Activated CD4-positive, alpha-beta memory T cell treated with anti-CD3 and anti-CD28 coated beads, Interleukin-2, amount 10 ng/mL, durations not matched to agents 7 days and 5 days (primary cell): ENCODE measurements at places on chromosomes 7 and 10. TPM values are rescaled to one million over a fixed set of nuclear protein-coding genes. Genes with fewer than 3 reads are reported as not detected.

The EPO gene
- total RNA-seq, result not detected

The CALD1 gene
- total RNA-seq, result 0.63 TPM

The PDE6C gene
- not detected for total RNA-seq

The IQUB gene
- not detected for total RNA-seq

The CEP55 gene
- 82.5 TPM for total RNA-seq

The FEZF1 gene
- not detected for total RNA-seq

DNA sequence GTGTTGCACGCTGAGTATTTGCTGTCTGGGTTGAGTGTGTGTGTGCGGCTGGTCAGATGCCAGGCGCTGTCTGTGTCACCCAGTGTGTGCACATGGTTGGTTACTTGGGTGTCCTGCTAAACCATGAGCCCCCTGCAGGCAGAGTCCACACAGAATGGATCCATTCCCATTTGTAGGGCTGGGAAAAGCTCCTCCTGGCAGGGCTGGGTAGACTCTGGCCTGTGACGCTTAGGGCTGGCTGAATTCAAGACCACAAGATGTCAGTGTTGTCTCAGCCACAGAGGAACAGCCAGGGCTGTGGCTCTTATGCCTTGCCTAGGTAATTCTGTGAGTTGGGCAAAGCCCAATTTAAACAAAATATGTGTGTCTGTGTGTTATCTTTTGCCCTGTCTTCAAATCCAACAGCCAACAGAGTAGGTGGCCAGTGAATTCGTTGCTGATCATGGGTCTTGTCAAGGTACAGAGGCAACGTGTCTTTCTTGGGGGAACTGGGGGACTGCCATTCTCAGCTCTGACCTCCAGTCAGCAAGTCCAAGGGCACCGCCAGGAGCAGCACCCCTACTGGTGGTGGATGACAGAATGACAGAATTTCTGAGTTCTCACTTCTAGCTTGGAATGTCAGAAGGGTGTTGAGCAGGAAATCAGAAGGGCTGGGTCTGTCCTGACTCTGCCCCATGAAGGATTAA lies 285.1 kb downstream of the CCSER2 start:
- no peak for DNase-seq
- no peaks in the 10 kb centered on the region for H3K36me3 ChIP-seq
- H3K27me3 ChIP-seq, result peaks cover 20% of the 10 kb centered on the region
- no peak overlapping the region for H3K4me3 ChIP-seq
- H3K4me1 ChIP-seq, result peaks cover 5% of the 10 kb centered on the region
- no peak overlapping the region for H3K27ac ChIP-seq

DNA sequence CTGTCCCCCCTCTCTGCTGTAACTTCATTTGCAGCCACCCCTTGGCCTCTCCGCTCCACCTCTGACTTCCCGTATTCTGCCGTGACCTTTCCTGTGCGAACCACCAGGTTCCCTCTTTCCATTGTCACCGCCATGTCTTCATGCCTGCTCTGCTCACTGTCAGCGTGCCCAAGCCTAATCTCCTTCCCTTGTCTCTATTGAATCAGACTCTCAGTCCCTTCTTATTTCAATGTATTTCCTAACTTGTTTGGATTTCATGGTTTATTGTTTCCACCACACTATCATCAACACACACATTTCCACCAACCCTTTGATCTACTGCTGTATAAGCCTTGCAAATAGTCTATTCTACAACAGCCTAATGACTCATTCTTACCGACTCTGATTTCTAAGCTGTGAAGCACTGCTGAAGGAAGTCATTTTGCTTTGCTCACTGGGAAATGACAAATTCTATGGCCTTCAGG lies 30.0 kb upstream of the INHBA start:
- H3K27ac ChIP-seq, result no peak overlapping the region
- H3K27me3 ChIP-seq, result peaks cover 9% of the 10 kb centered on the region
- no peaks in the 10 kb centered on the region for H3K36me3 ChIP-seq
- peaks cover 10% of the 10 kb centered on the region for H3K4me1 ChIP-seq
- H3K4me3 ChIP-seq, result no peak overlapping the region

- H3K36me3 ChIP-seq, result peaks cover 4% of the 10 kb centered on the region
- H3K27ac ChIP-seq, result no peak overlapping the region
- no peak overlapping the region for H3K4me3 ChIP-seq
Measured at GRCh38 chr10:99975942-99976809, 33.6 kb downstream of the DNMBP start.

- no peaks in the 10 kb centered on the region for H3K4me1 ChIP-seq
- DNase-seq, result no peak
- H3K36me3 ChIP-seq, result no peaks in the 10 kb centered on the region
- no peak overlapping the region for H3K4me3 ChIP-seq
Measured at GRCh38 chr7:47775238-47775637, 173.0 kb downstream of the PKD1L1 start.

- H3K27me3 ChIP-seq, result no peaks in the 10 kb centered on the region
- no peak for DNase-seq
- no peak overlapping the region for H3K27ac ChIP-seq
Measured at GRCh38 chr7:4734587-4735345, 40.7 kb upstream of the AP5Z1 start.

GRCh38 chr7:134852625-134853024 lies 73.2 kb downstream of the CALD1 start:
- no peak overlapping the region for H3K27ac ChIP-seq
- peaks cover 25% of the 10 kb centered on the region for H3K4me1 ChIP-seq
- no peaks in the 10 kb centered on the region for H3K36me3 ChIP-seq
- H3K4me3 ChIP-seq, result no peak overlapping the region
- DNase-seq, result no peak

DNA sequence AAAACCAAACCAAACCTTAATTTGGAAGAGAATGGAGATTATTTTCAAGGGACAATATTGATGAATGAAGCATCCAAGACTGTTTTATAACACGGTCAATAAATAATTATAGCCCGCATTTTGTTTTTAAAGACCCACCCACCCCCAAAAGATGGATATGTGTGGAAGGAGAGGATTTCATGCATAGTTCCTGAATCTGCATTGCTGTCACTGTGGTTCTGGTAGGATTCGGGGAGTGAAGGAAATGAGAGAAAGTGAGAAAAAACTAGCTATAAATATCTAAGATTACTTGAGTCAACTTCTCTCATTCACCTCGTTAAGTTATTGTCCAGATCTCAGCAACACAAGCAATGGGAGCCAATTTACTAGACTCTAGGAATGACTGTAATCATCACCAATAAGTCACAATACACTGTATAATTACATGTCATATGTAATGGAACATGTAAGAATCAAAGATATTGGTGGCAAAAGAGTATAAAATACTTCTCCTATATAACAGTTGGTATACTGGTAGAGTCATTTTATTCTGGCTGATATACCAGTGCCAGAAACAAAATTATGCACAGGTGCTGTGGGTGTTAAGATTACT lies 30.2 kb downstream of the NAMPT start:
- no peak overlapping the region for H3K4me3 ChIP-seq
- peaks cover 77% of the 10 kb centered on the region for H3K36me3 ChIP-seq
- DNase-seq, result no peak

DNA sequence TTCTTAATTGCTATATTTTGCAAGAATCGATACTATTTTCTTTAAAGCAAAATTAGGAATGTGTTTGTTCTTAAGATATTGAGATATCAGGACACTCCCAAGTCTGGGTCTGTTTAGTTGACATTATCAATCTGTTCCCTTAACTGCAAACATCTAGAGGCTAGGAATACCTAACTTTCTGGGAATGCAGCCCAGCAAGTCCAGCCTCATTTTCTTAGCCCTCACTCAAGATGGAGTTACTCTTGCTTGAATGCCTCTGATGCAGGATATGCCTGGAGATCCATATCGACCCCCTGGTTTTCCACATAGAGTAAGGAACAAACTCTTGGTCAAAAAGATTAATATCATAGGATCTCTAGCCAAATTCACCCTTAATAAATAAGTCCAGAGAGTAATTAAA lies 305.3 kb upstream of the COBL start:
- H3K27me3 ChIP-seq, result no peaks in the 10 kb centered on the region
- H3K27ac ChIP-seq, result no peak overlapping the region
- no peaks in the 10 kb centered on the region for H3K36me3 ChIP-seq
- H3K4me1 ChIP-seq, result no peaks in the 10 kb centered on the region

DNA sequence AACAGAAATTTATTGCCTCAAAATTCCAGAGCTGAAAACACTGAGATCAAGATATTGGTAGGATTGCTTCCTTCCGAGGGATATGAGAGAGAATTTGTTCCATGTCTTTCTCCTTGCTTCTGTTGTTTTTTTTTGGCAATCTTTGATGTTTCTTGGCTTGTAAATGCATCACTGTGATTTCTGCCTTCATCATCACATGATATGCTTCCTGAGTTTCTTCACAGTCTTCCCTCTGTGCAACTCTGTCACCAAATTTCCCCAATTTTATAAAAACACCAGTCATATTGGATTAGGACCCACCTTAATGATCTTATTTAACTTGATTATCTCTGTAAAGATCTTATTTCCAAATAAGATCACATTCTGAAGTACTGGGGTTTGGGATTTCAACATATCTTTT lies 14.7 kb downstream of the TMEM236 start:
- peaks cover 5% of the 10 kb centered on the region for H3K27me3 ChIP-seq
- no peak overlapping the region for H3K4me3 ChIP-seq
- no peaks in the 10 kb centered on the region for H3K36me3 ChIP-seq
- no peak for DNase-seq
- H3K27ac ChIP-seq, result no peak overlapping the region

DNA sequence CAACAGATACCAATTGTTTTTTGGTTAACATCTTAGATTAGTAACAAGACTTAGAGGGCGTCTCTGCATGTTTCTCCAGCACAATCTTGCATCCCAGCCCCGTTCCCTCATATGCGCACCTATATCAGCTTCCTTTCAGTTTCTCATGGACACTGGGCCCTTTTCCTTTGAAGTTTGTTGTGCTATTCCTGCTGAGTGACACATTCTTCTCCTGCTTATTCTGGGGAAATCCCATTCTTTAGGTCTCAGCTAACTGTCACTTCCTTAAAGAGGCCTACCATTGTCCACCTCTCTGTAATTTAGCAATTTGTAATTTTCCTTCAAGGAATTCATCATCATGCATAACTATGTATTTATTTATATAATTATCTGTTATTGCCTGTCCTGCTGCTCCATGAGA lies 110.3 kb upstream of the STEAP1B start:
- no peaks in the 10 kb centered on the region for H3K4me1 ChIP-seq
- no peak for DNase-seq
- H3K4me3 ChIP-seq, result no peak overlapping the region
- peaks cover 4% of the 10 kb centered on the region for H3K36me3 ChIP-seq
- no peak overlapping the region for H3K27ac ChIP-seq
- H3K27me3 ChIP-seq, result peaks cover 34% of the 10 kb centered on the region

DNA sequence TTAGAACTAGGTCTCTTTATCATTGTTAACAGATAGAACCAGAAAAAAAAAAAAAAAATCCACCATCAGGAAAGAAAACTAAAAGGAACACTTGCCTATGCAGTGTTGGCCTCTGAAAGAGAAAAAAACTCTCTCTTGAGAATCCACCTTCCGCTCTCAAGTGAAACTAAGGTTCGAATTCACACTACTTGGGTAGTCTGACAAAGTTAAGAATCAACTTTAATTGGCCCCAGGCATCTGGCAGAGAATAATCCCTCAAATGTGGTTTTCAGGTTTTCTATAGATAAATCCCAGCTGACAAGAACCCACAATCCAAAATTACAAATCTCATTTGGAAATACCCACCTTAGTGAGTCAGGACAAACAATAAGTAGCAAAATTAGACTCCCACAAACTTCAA lies 199.7 kb upstream of the LRRN3 start:
- peaks cover 3% of the 10 kb centered on the region for H3K36me3 ChIP-seq
- DNase-seq, result no peak
- H3K27me3 ChIP-seq, result no peaks in the 10 kb centered on the region
- H3K4me1 ChIP-seq, result no peaks in the 10 kb centered on the region
- no peak overlapping the region for H3K27ac ChIP-seq

DNA sequence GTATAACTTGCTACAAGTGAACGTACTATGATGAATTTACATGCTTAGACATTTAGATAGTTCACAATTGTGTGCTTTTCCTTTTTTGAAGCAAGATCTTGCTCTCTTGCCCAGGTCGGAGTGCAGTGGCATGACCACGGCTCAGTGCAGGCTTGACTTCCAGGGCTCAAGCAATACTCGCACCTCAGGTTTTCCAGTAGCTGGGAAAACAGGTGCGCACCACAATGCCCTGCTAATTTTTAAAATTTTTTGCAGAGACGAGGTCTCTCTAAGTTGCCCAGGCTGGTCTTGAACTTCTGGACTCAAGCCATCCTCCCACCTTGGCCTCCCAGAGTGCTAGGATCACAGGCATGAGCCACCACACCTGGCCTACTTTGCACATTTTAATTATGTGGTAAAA lies 1.8 kb downstream of the GPR15LG start:
- no peak for DNase-seq
- H3K36me3 ChIP-seq, result no peaks in the 10 kb centered on the region
- H3K4me3 ChIP-seq, result no peak overlapping the region
- H3K27me3 ChIP-seq, result no peaks in the 10 kb centered on the region
- H3K27ac ChIP-seq, result no peak overlapping the region

GRCh38 chr7:158328376-158329013 lies 259.1 kb downstream of the PTPRN2 start:
- DNase-seq, result no peak
- H3K27me3 ChIP-seq, result no peaks in the 10 kb centered on the region
- H3K36me3 ChIP-seq, result peaks cover 32% of the 10 kb centered on the region
- no peaks in the 10 kb centered on the region for H3K4me1 ChIP-seq
